ENCODE measurements at places on chromosomes 4 and X. TPM values are rescaled to one million over a fixed set of nuclear protein-coding genes. Genes with fewer than 3 reads are reported as not detected.

The FAM47C gene
- total RNA-seq, result 2.4 TPM

The LAMTOR3 gene
- total RNA-seq, result 42.0 TPM

The ANXA3 gene
- 1.1 TPM for total RNA-seq

The GAB3 gene
- 30.6 TPM for total RNA-seq

The TBC1D25 gene
- 27.3 TPM for total RNA-seq

The MRPL1 gene
- total RNA-seq, result 16.6 TPM

The BTK gene
- 6.9 TPM for total RNA-seq

The TCEAL9 gene
- 99.4 TPM for total RNA-seq

DNA sequence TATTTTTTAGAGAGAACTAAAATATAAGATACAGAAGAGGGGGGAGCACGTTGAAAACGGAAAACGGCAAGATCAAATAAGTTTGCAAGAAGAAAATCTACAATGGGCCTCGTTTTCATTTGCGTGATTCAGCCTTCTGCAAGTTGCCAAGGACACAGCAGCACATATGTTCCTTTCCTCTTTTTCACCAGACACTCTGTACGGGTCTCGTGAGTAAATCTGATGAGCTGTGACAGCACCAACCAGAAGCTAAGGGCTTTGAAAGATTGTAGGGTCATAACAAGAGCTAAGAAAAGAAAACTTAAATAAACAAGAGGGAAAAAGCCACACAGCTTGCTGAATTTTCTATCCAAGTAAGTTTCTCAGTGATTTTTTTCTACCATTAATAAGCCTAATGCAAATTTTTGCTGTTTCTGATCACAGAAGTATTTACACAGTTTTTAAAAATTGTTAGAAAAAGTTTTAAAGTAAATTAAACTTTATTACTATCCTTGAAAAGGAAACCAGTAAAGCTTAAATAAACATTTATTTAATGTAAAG lies 63.4 kb downstream of the SCML2 start:
- no peak overlapping the region for H3K4me3 ChIP-seq
- no peaks in the 10 kb centered on the region for H3K36me3 ChIP-seq
- no peaks in the 10 kb centered on the region for H3K4me1 ChIP-seq
- H3K27ac ChIP-seq, result no peak overlapping the region
- peak; percentile 22 for DNase-seq
- H3K27me3 ChIP-seq, result no peaks in the 10 kb centered on the region

- no peaks in the 10 kb centered on the region for H3K4me1 ChIP-seq
- no peaks in the 10 kb centered on the region for H3K36me3 ChIP-seq
- DNase-seq, result no peak
- H3K4me3 ChIP-seq, result no peak overlapping the region
- no peak overlapping the region for H3K27ac ChIP-seq
Measured at GRCh38 chr4:144547678-144548298, 98.2 kb upstream of the HHIP start.

- peak overlapping the region; percentile 74 for H3K27ac ChIP-seq
- H3K36me3 ChIP-seq, result no peaks in the 10 kb centered on the region
- no peak for DNase-seq
- H3K4me3 ChIP-seq, result peak overlapping the region; percentile 57
- H3K27me3 ChIP-seq, result no peaks in the 10 kb centered on the region
- no peaks in the 10 kb centered on the region for H3K4me1 ChIP-seq
Measured at GRCh38 chrX:12790885-12791256, 341 bp upstream of the PRPS2 start.

DNA sequence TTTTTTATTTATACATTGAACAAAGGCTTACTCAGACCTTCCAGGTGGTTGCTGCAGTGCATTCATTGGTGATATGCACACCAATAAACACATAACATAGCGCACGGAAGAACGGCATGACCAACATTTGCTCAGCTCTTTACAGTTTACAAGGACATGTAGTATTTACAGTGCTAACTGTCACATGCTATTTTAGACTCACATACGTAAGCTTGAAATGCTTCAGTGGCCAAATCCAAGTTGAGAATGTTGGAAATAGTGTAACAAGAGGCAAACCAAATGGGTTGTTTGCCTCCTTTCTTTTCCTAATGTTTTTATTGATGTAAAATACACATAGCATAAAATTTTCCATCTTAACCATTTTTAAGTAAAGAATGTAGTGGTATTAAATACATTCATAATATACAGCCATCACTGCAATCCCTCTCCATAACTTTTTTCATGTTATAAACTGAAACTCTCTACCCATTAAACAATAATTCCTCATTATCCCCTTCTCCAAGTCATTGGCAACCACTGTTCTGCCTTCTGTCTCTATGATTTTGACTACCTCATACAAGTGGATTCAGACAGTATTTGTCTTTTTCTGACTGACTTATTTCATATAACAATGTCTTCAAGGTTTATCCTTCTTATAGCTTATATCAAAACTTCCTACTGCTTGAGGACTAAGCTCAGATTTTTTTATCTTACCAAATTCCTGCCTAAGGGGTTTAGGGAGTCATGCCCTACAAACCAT lies 1722.9 kb upstream of the AGA start:
- no peaks in the 10 kb centered on the region for H3K36me3 ChIP-seq
- no peaks in the 10 kb centered on the region for H3K4me1 ChIP-seq
- H3K27me3 ChIP-seq, result no peaks in the 10 kb centered on the region
- DNase-seq, result no peak
- H3K4me3 ChIP-seq, result no peak overlapping the region

DNA sequence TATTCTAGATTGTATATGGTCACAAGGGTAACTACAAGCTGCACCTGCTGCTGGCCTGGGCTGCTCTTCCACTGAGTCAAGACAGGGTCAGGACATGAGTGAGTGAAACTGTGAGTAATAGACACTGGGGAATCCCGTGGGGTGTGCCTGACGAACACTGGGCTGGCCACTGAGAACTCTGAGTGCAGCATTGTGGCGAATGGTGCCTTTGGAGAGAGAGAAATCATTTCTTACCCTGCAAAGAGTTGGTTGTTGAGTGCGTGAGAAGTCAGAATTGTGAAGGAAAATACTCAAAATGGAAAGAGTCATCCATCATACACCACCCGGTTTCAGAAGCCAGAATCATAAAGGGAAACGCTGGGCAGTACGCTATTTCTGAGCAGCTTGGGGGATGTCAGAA lies 43.1 kb upstream of the LSM6 start:
- no peak for DNase-seq
- no peak overlapping the region for H3K27ac ChIP-seq
- H3K36me3 ChIP-seq, result no peaks in the 10 kb centered on the region
- no peak overlapping the region for H3K4me3 ChIP-seq
- H3K4me1 ChIP-seq, result no peaks in the 10 kb centered on the region

DNA sequence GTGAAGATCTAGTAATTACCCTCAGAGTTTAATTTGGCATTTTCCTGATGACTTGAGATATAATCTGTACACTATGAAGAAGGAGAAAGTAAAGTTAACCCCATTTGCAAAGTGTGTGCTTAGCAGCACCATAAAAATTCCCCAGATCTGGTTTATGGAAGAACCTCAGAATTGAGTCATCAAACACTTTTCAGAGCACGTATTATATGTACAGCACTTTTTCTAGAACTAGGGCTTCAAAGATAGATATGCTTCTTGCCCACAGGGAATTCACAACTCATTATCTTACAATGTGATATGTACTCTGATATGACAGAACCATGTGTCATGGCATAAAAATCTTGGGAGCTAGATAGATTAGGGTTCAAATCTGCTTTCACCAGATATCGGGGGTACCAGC lies 150.9 kb downstream of the SLC10A7 start:
- H3K4me3 ChIP-seq, result no peak overlapping the region
- H3K36me3 ChIP-seq, result no peaks in the 10 kb centered on the region
- H3K27me3 ChIP-seq, result no peaks in the 10 kb centered on the region
- DNase-seq, result no peak

DNA sequence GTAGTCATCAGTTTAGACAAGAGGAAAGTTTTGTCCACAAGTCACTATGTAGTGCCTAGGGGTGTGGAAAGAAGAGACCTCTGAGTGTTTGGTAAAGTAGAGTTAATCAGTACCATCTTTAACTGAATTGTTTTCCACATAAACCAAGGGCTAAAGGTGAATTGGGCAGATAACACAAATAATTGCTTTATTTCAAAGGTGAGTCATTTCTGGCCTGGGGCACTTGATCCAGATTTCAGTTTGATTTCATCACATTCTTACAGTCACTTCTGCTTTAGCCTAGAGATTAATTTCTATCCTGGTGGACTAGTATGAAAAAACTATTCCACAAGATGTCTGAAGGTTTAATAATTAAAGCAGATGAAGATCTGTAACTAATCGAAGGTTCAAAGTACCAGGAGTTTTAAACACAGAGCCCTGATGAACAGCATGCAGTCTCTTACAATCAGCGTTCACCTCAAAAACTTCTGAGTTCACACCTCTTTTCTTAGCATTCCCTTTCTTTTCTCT lies 74.5 kb upstream of the BOD1L1 start:
- no peaks in the 10 kb centered on the region for H3K36me3 ChIP-seq
- peaks cover 4% of the 10 kb centered on the region for H3K4me1 ChIP-seq
- H3K4me3 ChIP-seq, result no peak overlapping the region

DNA sequence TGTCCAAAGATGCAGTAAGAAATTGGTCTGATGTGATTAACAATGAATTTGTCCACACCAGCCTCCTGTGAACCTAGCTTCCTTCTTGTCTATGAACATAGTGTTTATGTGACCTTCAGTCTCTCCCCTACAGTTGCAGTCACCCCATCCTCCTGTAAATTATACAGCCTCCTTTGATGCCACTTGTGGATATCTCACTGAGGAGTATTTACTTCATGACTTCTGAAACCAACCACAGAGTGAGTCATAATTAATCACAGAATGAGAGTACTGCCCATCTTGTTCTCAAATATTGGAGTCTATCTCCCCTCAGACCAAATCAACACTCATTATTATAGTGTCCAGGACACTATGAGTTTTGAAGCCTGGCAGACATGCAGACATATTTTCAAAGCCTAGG lies 27.3 kb upstream of the XAGE2 start:
- no peak overlapping the region for H3K27ac ChIP-seq
- no peak for DNase-seq
- no peaks in the 10 kb centered on the region for H3K27me3 ChIP-seq
- H3K36me3 ChIP-seq, result no peaks in the 10 kb centered on the region
- H3K4me3 ChIP-seq, result no peak overlapping the region
- H3K4me1 ChIP-seq, result no peaks in the 10 kb centered on the region

DNA sequence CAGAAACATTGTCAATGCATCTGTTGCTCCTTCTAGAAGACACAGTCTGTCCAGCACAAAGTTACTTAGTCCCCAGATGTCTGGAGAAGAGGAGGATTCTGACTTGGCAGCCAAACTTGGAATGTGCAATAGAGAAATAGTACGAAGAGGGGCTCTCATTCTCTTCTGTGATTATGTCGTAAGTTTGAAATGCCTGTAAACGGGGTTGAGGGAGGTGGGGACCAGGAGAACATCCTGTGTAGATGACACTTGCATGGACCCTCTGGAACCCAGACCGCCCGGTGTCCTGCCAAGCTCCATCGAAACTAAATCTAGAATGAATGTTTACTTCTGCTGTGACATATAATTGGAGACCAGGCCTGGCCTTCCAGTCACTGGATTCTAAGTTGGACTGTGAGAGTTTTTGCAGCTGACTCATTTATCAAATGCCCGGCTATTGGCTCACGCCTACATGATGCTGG lies 45.0 kb upstream of the MSANTD1 start:
- no peak overlapping the region for H3K4me3 ChIP-seq
- no peaks in the 10 kb centered on the region for H3K27me3 ChIP-seq
- no peaks in the 10 kb centered on the region for H3K36me3 ChIP-seq
- no peaks in the 10 kb centered on the region for H3K4me1 ChIP-seq
- H3K27ac ChIP-seq, result no peak overlapping the region
- DNase-seq, result no peak

GRCh38 chr4:10554694-10555093 lies 97.5 kb upstream of the ZNF518B start:
- H3K4me3 ChIP-seq, result no peak overlapping the region
- no peaks in the 10 kb centered on the region for H3K36me3 ChIP-seq
- peak; percentile 81 for DNase-seq
- peaks cover 3% of the 10 kb centered on the region for H3K4me1 ChIP-seq
- no peak overlapping the region for H3K27ac ChIP-seq

GRCh38 chr4:81903212-81903611 lies 431.5 kb upstream of the RASGEF1B start:
- no peak for DNase-seq
- no peaks in the 10 kb centered on the region for H3K4me1 ChIP-seq
- no peak overlapping the region for H3K27ac ChIP-seq

DNA sequence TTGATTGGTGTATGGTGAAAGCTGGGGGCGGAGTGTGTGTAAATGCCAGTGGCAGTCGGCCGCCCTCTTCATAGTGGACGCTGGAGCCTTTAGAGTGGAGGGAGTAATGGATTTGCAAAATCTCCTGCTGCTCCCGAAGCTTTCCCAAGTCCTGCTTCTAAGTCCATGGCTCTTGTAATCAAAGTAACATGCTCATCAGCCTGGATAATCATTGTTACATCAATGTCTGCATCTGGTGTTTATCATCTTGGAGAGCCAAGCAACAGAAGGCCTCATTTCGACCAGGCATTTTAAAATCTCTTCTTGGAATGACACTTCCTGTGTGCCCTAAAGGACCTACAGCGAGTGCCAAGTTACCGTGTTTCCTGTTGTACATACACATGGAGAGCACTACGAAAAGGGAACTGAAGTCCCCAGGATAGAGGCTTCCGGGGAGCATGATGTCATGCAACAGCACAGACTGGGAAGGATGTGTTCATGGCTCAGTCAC lies 32.2 kb downstream of the UNC5C start:
- H3K4me3 ChIP-seq, result no peak overlapping the region
- no peaks in the 10 kb centered on the region for H3K4me1 ChIP-seq
- no peak overlapping the region for H3K27ac ChIP-seq
- H3K36me3 ChIP-seq, result no peaks in the 10 kb centered on the region

- H3K36me3 ChIP-seq, result no peaks in the 10 kb centered on the region
- no peak overlapping the region for H3K27ac ChIP-seq
- H3K27me3 ChIP-seq, result no peaks in the 10 kb centered on the region
- DNase-seq, result no peak
Measured at GRCh38 chr4:141810038-141810711, 173.8 kb downstream of the IL15 start.

DNA sequence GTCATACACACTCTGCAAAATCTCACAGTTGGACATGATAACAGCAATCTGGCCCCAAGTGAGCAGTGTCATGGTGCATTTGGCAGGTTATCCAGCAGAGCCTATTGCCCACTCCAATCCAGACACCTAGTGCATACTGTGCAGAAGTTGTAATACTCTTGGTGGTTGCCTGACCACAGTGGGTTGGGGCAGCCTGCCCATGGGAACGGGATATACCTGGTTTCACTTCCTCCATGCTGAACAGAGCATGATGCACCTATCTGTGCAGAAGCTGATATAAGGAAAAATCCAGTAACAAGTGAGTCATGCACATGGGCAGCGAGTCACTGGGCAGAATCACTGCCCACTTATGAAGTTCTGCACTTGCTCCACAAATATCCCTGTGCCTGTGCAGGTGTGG lies 105.3 kb upstream of the IGSF1 start:
- H3K36me3 ChIP-seq, result no peaks in the 10 kb centered on the region
- no peak for DNase-seq
- H3K4me1 ChIP-seq, result no peaks in the 10 kb centered on the region
- H3K27ac ChIP-seq, result no peak overlapping the region

Data from testis (tissue), 5 donors.